IPS DF 6.9 (cell line): ENCODE measurements at places on chromosomes 2 and 18.

GRCh38 chr2:238971318-238972145 is 123.6 kb downstream of the TWIST2 start:
- no peak for DNase-seq

- no peak for DNase-seq
Observed at GRCh38 chr2:176126929-176127773, 2.4 kb upstream of the HOXD8 start.

DNA sequence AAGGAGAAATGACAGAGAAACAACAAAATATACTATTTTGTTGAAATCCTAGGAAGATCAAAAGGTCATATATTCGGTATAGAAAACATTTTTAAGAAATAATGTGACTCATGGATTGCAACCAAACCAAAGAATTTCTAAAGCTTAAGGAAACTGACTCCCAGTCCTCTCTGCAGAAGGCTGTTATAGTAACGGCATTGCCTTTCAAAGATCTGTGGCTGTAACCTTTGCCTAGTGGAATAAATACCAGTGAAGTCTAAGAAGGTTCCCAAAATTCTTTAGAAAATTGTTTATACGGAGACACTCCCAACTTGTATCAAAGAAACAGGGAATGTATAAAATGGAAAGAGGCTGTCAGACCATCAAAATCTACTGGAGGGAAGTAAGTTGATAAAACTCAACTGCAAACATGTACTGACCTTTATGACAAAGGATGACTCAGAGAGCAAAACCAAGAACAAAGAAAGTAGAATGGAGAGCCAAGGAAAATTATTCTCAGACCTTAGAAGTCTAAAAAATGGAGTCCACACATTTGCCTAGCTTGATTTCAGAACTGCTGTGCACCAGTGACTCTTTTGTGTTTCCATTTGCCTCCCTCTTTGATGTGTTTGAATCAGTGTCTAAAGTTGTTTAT is 48.6 kb upstream of the FSIP2 start:
- DNase-seq = no peak

DNA sequence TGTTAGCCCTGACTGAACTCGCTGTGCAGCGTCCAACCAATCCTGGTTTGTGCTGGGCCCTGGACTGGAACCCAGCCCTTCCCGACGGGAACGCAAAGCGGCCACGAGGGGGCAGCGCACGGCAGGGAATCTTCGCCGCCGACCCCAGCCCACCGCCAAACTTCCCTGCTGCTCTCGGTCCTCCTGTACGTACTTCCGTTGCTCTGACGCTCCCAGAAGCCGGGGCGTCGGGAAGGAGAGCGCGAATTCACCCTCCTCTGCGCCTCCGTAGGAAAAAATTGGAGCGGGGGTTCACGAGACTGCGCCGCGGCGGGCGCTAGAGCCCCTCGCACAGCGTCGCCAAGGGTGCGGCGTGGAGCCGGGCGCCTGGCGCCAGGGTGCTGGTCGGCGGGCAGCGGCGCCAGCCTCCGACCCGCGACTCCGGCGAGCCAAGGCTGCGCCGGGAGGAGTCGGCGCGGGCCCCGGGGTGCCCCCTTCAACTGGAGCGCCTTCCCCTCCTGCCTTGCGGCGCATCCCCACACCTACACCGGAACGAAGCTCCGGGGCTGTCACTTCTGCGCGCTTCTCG is 873 bp upstream of the SH3RF3 start:
- DNase-seq = no peak

DNA sequence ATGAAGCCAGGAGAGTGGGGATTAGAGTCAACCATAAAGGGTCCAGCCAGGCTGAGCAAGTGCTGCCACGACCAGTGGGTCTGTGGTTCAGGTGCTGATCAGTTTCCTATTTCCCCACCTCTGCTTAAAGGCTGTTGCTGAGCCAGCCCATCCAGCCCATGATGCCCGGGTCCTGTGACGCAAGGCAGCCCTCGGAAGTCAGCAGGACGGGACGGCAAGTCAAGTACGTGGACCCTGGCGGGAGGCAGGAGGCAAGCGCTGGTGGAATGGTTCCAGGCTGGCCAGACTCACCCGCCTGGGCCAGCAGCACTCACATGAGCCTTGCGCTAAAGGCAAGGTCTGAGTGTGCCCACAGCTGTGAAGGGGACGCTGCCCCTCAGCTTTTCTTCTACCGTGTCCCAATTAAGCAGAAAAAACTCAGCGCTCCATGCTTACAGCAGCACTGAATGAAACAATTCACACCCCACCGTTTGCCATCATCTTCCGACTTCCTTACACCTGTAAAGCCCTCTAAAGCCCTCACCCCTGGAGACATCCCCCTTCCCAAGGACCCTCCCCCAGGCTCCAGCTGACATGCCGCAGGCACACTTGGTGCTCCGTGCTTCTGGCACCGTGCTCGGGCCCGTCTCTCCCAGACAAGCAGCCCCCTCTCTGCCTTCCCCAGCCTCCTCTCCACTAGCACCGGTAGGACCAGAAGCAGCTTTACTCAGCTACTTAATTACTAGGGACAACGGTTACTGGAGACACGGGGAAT is 11.3 kb upstream of the RPL31 start:
- no peak for DNase-seq

DNA sequence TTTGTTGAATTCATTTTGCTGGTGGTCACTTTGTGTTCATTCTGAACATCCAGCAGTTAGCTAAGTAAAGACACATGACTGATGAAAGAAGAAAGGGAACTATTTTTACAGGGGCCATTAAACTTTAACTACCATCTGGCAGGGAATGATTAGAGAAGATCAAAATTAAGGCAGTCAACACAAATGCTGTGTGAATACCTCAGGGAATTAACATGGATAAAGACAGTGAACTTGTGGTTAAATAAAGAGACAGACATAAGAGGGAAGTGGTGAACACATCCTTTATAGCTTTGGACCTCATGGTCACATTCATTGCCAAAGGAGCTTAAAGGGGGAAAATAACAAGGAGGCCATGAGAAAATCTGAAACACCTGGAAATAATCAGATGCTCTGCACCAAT is 52.6 kb upstream of the ATP5MC3 start:
- no peak for DNase-seq

GRCh38 chr2:152682663-152683062 is 34.6 kb downstream of the PRPF40A start:
- DNase-seq = no peak

GRCh38 chr2:50284188-50284587 is 747.7 kb downstream of the NRXN1 start:
- no peak for DNase-seq

- DNase-seq = no peak
Observed at GRCh38 chr2:164781394-164781793, 60.2 kb downstream of the COBLL1 start.

DNA sequence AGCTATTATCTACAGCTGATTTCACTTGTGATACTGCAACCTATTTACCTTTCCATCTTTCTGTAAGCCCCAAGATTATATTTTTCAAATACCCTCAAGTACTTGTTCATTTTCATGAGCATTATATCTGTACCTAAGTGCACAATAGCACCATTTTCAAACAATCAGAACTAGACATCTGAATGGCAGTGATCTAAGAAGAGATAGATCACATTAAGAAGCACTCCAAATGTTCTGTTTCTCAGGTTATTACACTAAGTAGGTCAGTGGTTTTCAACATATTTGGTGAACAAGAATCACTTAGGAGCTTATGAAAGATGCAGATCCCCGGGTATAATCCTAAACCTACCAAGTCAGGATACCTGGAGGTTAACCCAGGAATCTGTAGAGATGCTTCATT is 872.7 kb downstream of the DCDC2C start:
- no peak for DNase-seq

DNA sequence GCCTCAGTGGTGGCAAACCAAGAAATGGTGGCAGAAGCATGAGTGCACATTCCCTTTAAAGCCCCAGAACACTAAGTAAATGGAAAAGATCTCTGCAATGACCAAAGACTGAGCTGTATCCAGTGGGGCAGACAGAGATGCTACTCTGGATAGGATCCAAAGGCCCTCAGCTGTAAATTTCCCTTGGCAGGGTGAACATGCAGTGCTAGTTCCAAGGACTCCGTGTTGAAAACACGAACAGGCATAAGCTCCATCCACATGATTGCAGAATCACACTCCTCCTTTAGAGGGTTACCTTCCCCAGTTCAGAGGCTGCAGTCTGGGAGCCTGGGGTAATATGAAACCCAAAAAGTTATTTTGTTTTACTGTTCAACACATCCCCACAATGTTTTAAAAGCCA is 98.6 kb upstream of the KLF7 start:
- no peak for DNase-seq

DNA sequence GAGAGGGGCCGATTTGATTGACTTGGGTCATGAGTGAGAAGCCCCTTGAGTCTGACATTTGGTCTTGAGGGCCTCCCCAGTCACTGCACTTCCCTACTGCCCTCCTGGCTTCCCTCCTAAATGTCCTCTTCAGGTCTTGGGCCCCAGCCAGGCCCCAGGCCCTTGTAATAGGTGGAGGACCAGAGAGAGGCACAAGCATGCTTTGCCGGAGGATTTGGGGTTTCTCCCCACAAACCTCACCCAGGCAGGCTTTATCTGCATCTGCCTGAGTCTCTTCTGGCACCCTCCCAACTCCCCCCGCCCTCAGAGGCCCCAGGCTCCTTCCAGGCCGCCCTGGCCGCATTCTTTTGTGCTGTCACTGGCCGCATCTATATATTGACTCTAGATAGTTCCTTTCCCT is 270.7 kb downstream of the HAUS1 start:
- no peak for DNase-seq

GRCh38 chr2:126881591-126881990 is 17.1 kb upstream of the TEX51 start:
- no peak for DNase-seq

GRCh38 chr2:44537264-44537663 is 175.5 kb downstream of the CAMKMT start:
- no peak for DNase-seq

GRCh38 chr2:197239434-197239833 is 71.1 kb downstream of the ANKRD44 start:
- no peak for DNase-seq

DNA sequence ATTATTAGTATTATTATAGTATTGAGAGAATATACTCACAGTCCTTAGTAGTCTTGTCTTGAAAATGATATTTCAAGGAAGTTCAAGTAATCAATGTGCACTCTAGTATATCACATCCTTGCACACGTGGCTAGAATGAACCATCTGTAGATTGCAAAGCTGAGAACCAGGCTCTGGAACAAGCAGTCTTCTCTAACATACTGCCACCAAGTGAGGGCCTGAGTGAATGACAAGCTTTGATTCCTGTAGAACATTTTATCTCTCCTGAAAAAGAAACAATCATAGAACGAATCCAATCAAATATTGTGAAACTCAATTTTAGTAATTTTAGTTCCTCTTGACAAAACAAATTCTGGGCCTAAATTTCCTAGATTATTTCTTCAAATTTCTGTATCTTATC is 55.3 kb upstream of the SULT1C3 start:
- DNase-seq = no peak

GRCh38 chr2:10792660-10793400 is 19.8 kb downstream of the PDIA6 start:
- DNase-seq = no peak

GRCh38 chr2:9234680-9235146 is 28.1 kb downstream of the ASAP2 start:
- DNase-seq = no peak

DNA sequence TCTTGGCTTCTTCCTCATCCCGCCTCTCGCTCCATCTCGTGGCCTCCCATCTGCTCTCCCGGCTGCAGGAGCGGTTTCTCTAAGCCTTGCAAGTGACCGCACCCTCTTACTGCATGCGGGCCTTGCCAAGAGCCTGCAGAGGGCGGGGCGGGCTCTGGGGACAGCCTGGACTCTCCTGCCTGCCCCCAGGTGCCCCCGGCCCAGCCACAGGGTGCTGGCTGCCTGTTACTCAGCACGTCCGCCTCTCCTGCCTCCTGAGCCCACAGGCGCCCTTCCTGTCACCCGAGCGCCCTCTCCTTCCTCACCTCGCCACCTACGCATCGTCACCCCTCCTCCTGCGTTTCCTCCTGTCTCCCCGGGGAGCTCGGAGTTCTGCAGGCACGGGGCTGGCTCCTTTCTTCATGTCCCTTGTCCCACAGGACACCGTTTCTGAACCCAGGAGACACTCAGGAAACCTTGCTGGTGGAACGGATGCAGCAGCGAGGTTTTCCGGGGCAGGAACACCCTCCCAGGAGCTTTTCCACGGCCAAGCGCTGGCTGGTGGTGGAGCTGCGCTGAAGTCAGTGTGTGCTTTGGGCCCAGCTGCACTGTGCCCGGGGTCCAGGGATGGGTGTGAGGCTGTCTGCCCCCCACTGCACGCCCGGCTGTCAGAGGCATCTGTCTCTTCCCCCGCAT is 28.5 kb downstream of the HPCAL1 start:
- no peak for DNase-seq

DNA sequence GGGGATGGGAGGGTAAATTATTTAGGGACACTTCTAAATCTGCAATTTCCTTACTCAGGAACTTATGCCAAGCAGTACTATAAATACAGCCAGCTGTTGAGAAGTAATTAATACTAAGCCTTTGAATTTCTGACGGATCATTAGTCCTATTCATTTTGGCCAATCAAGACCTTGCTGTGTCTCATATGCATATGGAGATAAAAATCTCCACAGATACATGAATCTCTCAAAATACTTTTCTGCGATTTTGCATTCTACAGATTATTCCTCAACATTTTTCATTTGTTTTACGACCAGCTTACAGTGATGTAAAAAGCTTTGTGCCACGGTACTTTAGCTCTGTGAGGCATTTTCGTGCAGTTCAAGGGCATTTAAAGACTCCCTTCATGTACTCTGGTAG is 16.7 kb downstream of the LANCL1 start:
- DNase-seq = no peak

- no peak for DNase-seq
Observed at GRCh38 chr2:240302041-240302440, 133.4 kb upstream of the GPC1 start.

- DNase-seq = no peak
Observed at GRCh38 chr2:119481501-119482455, 42.5 kb downstream of the SCTR start.

- no peak for DNase-seq
Observed at GRCh38 chr2:31136732-31137131, 1.5 kb downstream of the GALNT14 start.

GRCh38 chr2:195461010-195461409 is 196.0 kb upstream of the SLC39A10 start:
- DNase-seq = no peak

DNA sequence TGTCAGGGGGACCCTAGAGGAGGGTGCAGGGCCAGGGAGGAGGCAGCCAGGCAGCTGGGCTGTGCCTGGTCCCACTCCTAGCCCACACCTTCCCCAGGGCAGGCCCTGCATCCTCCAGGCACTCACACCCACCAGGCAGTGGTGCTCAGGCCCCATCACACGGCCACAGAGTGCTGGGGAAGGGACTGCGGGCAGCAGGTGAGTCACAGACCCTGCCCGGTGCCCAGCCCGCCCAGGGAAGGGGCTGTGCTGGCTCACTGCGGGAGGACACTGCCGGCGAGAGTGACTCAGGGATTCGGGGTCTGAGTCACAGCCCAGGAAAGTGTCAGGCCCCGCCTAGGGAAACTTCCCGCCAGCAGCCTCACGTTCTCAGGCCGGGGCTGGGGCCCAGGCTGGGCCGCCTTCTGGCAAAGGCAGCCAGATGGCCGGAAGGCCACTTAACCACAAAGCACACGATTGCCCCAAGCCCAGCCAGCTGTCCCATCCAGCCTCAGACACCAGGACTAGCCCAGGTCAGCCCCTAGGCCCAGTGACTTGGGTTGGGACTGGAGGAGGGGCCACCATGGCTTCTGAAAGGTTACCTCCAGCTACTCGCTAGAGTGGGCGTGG is 42.2 kb downstream of the BIN1 start:
- DNase-seq = peak; percentile 31
